Thymus (tissue), 14 donors: ENCODE measurements at places on chromosomes 13 and 19.

DNA sequence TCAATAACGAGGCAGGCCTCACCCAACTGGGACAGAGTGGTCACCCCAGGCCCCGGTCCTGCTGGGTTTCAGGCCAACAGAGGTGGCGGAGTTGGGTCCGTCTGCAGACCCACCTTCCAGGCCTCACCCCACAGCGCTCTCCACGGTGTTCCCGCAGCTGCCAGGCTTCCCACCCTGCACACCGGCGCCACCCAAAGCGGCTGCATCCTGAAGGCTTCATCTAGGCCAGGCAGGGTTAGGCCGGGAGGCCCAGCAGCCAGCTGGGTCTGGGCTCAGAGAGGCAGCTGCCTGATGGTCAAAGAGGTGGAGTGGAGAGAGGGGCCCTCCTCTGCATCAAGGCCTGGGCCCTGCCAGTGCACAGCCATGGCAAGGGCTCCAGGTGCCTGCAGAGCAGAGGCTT, 44.1 kb downstream of the EPSTI1 start:
- no peak for DNase-seq

DNA sequence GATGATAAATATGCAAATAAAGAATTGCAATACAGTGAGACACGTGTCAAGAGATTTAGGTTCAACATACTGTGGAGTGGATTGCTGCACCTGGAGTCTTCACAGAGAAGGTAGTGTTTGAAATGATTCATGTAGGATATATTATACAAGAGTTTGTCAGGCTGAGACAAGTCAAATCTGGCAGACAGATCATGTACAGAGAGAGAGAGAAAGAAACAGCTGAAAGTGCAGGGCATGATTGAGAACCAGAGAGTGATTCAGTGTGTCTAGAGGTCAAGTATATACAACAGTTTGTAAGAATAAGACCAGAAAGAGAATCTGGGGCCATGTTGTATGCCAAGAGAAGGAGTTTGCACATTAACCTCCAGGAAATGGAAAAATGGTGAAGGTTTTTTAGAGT, 2.1 kb upstream of the VWA8 start:
- DNase-seq, result no peak

- DNase-seq, result no peak
Observed at GRCh38 chr13:112066624-112067004, 335 bp upstream of the SOX1 start.

DNA sequence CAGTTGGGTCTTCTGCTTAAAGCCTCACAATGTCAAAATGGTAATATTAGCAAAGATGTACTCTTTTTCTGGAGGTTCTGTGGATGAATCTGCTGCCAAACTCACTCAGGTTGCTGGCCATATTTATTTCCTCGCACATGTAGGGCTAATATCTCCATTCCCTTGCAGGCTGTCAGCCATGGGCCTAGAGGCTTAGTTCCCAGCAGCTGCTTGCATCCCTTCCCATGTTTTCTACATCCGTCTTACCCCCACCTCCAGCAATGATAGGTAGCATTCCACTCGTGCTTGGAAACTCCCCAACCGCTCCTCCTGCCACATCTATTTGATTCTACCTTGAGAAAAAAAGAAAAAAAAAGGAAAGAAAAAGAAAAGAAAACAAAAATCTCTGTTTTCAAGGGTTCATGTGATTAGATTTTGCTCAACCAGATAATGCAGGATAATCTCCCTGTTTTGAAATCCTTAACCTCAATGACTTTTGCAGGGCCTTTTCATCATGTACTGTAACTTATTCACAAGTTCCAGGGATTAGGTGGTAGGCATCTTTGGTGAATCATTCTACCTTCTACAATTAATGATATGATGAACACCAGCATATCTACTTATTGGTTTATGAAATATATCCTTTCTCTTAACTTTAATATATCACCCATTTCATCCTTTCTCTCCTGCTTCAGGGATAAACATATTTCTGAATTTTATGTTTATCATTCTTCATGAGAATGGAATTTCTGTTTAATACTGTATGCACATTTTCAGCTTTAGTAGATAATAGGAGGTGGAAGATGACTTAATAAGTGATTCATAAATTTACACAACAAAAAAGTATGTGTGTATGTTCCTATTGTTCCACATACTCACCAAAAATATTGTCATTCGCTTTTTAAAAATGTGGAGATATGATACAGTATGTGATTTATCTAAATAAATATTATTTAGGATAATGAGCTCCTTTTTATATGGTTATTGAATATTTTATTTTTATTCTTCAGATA, 931.9 kb downstream of the SLITRK5 start:
- DNase-seq, result no peak

DNA sequence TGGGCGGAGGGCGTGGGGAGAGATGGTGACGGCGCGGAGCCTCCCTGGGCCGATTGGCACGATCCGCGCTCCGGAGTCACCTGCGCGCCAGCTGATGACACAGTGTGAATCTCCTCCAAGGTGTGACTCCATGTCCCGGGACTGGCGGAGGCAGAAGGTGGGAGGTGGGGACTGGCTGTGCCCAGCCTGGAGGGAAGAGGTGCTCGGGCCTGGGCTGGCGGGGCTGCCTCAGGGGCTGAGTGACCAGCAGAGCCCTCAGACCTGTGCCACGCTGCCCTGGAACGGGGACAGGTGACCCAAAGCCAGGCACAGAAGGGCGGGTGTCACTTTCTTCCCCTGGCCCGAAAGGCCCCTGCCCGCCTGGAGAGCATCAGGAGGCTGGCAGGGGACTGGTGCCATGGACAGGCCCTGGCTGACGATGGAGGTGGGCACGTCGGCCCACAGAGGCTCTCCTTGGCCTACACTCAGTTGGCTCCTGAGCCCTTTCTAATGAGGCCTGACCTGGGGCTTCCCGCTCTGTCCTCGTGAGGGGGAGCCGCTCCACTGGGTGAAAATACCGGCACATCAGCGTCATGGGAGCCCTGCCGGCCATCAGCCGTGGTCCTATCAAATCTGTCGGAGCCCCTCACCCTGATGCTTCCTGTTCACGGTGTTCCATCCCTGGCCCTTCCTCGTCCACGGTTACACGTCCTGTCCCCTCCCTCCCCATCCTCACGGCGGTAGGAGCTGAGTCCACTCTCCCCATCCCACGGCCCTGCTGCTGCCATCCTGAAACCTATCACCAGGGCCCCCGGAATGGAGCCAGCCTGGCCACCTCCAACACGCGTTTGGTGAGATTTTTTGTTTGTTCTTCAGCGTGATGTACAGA, 75.6 kb downstream of the SPACA7 start:
- DNase-seq, result no peak

GRCh38 chr19:54173951-54174834, 1.2 kb upstream of the TMC4 start:
- DNase-seq, result no peak

- DNase-seq, result no peak
Observed at GRCh38 chr19:46759817-46760333, 13.6 kb upstream of the STRN4 start.

DNA sequence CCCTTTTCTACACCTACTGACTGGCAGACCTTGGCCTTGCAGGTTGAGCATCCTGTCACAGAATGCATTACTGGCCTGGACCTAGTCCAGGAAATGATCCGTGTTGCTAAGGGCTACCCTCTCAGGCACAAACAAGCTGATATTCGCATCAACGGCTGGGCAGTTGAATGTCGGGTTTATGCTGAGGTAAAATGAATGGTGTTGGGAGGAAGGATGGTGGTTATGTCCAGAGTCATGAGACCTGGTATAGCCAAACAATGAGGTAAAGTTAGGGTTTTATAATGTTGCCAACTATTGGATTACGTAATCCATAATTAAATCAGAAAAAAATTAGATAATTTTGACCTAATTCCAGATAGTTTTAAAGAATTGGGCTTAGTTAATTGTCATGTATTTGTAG, 212.5 kb downstream of the PCCA start:
- no peak for DNase-seq

GRCh38 chr13:56271686-56272085, 869.0 kb upstream of the PRR20A start:
- no peak for DNase-seq
